NB4 (cell line): ENCODE measurements at places on chromosomes 12 and 14.

DNA sequence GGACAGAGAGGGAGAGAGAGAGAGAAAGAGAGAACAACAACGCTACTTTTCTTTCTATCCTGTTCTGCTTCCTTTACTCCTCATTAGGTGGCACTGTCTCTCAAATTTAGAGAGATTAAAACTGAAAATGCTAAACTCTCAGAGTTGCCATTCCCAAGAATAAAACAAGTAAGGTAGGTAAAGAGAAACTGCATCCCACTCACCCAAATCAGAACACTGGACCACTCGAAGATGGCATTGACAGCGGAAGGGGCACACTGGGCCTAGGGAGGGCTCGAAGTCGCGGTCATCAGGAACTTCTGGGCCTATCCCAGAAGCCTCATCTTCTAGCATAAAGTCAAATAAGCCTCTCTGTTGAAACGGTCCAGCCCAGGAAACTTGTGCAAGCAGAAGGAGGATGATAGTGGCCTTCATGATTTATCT is 4.5 kb downstream of the DCN start:
- DNase-seq, result peak; percentile 6

- peak; percentile 67 for DNase-seq
Measured at GRCh38 chr14:90674043-90674670, 142.1 kb downstream of the TTC7B start.

DNA sequence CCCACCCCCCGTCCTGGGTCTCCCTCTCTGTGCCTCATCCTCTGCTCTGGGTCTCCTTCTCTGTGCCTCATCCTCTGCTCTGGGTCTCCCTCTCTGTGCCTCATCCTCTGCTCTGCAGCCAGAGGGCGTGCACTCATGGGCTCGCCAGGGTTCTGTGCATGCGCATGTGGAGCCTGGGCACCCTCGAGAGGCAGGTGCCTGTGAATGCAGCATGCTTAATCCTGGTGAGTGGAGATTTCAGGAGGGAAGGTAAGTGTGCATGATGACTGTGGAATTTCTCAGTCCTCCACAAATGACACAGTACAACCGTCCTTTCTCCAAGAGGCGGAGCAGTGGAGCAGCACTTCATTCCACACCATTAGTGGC is 65.2 kb downstream of the EP400 start:
- DNase-seq, result no peak

- DNase-seq, result peak; percentile 95
Measured at GRCh38 chr12:6540181-6540877, 6.0 kb downstream of the GAPDH start.

DNA sequence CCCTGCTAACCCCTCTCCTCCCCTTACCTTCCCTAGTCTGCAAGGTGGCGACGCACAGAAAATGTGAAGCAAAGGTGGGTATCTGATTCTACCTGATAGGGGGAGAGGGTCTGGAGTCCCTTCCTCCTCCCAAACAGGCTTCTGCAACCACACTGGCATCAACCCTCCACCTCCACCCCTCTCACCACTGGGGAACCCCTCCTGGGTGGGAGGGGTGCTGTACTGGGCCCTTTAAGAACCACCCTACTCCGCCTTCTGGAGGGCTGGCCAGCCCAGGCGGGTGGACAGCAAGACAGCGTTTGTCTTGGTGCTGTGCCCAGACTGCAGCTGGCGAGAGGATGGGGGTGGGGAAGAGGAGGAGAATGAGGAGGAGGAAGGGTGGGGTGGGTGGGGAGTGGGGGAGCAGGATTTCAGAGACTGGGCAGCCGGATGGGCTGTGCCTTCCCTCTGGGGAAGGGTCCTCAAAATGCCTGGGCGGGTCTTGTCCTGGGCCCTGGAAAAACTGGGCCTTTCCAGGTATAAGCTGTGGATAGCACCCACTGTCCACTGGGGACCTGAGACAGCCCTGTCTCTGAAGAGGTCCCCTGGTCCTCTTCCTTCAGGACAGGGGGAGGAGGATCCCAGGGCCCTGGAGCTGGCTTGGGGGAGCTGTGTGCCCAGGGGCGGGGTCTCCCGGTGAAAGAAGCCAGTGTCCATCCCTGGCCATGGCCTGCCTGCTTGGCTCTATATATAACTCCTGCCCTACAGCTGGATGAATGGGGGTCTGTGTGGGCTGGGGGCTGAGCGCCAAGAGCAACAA is 2.8 kb downstream of the TNS2 start:
- DNase-seq, result no peak

GRCh38 chr14:98014851-98015615 is 1217.9 kb downstream of the VRK1 start:
- DNase-seq, result no peak

- peak; percentile 24 for DNase-seq
Measured at GRCh38 chr14:34098045-34098984, 147.4 kb upstream of the EGLN3 start.

GRCh38 chr12:89821896-89822295 is 113.3 kb upstream of the ATP2B1 start:
- DNase-seq, result no peak

GRCh38 chr14:62280366-62280765 is 518.1 kb downstream of the SNAPC1 start:
- no peak for DNase-seq

DNA sequence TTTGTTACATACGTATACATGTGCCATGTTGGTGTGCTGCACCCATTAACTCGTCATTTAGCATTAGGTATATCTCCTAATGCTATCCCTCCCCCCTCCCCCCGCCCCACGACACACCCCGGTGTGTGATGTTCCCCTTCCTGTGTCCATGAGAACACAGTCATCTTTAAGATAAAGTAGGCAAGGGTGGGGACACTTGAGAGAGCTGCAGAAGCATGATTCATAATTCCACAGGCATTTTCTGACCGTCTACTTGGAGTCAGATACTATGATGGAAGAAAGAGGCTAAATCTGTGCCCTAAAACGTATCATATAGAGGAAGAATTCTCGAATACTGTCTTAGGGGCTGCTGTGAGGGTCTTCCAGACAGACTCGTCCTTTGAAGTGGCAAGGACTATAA is 145.9 kb upstream of the VASH1 start:
- DNase-seq, result no peak

GRCh38 chr12:89370850-89371249 is 18.5 kb upstream of the DUSP6 start:
- DNase-seq, result peak; percentile 82

GRCh38 chr14:89702073-89702875 is 252.3 kb downstream of the EFCAB11 start:
- no peak for DNase-seq

- DNase-seq, result no peak
Measured at GRCh38 chr14:92934196-92935085, 11.5 kb downstream of the CHGA start.

- peak; percentile 43 for DNase-seq
Measured at GRCh38 chr12:47941871-47942613, 21.4 kb upstream of the TMEM106C start.

- no peak for DNase-seq
Measured at GRCh38 chr12:126361804-126362203, 1296.6 kb downstream of the AACS start.

DNA sequence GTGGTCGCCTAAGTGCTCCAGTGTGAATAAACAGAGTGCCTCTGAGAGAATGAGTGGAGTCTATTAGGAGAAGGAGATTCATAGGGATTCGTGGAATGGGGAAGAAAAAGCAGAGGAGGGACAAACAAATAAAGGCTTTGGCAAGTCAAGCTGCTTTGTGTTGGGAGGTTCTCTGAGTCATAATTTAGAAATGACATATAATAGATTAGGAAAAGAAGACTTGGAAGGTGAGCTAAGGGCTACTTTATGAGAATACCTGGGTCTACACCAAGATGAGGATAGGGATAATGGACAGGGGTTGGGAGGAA is 6.4 kb upstream of the NTN4 start:
- DNase-seq, result no peak

DNA sequence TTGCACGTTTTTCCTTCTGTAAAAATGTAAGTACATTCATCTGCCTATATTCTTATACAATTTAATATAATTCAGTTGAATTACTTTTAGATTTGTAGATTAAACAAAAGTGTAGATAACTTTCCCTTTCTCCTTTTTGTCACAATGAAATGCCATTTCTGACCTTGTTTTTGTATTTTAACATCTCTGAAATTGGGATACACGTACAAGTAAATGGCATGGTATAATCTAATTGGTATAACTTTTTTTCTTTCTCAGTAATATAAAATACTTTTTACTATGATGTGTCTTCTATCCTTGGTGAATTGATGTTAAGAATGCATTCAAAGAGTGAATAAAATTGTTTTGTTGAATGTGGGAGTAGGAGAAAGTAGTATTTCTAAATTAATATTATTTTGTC is 210.0 kb downstream of the ERC1 start:
- no peak for DNase-seq

GRCh38 chr12:7793211-7793610 is 4.0 kb downstream of the NANOG start:
- no peak for DNase-seq

GRCh38 chr14:103349982-103350381 is 15.9 kb downstream of the EIF5 start:
- DNase-seq, result no peak

- no peak for DNase-seq
Measured at GRCh38 chr14:42909659-42910058, 1303.0 kb downstream of the LRFN5 start.

GRCh38 chr12:131732996-131733615 is 22.2 kb downstream of the SFSWAP start:
- DNase-seq, result no peak

GRCh38 chr14:89241934-89242651 is 174.9 kb downstream of the FOXN3 start:
- no peak for DNase-seq

- DNase-seq, result peak; percentile 28
Measured at GRCh38 chr12:1279050-1279449, 288.0 kb downstream of the ERC1 start.

DNA sequence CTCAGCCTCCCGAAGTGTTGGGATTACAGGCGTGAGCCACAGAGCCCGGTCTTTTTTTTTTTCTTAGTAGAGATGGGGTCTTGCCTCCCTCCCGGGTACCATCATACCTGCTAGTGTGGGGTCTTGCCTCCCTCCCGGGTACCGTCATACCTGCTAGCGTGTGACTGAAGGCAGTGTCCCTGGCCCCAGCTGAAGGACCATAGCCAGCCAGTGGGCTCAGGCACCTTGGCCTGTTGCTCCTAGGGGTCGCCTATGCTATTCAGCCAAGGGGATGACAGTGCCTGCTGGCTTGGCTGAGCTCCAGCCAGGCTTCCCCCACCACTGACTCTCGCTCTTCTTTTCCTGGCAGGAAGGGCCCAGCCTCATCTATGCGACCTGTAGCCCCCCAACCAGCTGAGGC is 10.5 kb upstream of the BLTP3B start:
- DNase-seq, result no peak

DNA sequence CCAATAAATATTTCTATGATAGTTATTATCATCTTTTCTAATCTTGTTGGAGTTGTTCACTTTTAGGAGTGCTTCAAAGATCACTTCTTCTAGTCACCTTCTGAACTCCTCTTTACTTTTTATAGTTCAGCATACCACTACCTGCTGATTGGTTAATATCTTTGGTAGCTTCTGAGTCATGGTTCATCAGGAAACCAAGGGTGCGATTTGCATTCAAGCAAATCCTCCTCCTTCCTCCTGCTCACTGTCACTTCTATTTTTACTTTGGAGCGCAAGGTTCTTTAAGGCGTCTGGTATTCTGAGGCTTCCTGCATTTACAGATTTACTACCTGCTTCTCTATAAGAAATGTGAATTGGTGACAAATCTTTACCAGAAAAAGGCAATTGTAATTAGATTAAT is 24.0 kb downstream of the SYT1 start:
- DNase-seq, result peak; percentile 16

- no peak for DNase-seq
Measured at GRCh38 chr12:110972866-110973265, 52.5 kb upstream of the MYL2 start.

DNA sequence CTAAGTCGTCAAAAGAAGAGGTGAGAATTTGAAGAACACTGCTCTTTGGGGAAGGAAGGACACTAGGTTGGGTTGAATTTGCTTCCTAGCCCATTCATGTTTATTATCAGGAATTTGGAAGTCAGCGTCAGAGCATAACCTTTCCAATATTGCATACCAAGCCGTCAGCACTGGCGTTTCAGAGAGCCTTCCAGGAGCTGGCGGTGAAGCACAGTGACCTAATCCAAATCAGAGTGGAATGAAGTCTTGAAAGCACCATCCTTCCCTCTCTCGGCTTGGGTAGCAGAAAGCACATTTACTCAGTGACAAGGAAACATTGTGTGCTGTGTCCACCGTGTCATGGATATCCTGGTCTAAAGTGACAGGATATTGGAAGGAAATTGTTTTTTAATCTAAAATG is 240.3 kb upstream of the PELI2 start:
- DNase-seq, result no peak

- DNase-seq, result peak; percentile 24
Measured at GRCh38 chr12:100995771-100996170, 201.2 kb downstream of the ANO4 start.

GRCh38 chr12:96520767-96521166 is 31.4 kb downstream of the CFAP54 start:
- DNase-seq, result no peak

DNA sequence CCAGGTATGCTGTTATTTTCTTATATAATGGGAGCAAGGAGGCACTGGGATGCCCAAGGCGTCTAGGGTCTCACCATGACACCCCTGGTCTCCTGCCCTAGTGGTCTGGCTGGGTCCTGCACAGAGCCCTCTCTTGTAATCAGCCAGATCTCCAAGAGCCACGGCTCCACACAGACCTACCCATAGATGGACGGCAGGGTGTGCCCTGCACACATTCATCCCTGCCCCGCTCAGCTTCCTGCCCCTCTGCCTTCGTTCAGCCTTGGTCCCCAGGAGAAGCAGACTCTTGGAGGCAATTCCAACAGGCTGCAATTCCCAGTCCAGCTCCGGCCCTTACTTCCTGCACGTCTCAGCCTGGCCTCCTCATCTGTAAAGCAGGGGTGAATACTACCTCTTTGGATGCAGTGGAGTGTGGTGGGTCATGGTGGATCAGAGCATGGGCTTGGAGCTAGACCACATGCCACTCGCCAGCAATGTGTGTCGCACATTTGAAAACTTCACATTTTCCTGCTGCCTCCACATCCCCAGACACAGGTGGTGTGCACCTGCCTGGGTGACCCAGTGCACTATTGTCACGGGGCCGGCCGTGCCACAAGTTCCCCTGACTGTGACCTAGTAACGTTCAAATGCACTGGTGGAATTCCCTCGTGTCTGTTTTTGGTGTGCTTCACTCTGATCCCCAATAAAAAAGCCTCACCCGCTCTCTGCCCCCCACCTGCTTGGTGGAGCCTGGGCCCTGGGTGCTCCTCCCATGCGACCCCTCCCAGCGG is 171.1 kb upstream of the PRMT8 start:
- DNase-seq, result no peak

DNA sequence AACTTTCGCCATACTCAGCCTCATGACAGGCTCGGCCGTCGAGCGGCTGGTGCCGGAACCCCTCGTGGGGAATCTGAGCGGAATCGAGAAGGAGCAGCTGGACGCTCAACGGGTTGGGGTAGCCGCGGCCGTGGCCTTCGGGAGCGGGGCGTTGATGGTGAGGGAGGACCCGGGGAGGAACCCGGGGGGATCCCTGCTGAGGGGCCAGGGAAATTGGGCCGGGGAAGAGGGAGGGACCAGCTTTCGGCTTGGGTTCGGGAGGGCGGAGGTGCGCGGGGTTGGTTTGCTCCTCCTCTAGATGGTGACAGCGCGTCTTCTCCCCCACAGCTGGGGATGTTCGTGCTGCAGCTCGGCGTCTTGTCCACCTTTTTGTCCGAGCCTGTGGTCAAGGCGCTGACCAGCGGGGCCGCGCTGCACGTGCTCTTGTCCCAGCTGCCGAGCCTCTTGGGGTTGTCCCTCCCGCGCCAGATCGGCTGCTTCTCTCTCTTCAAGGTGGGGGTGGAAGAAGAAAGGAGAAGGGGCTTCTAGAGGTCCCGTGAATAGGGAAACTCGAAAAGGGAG is 9.8 kb downstream of the ARHGEF25 start:
- DNase-seq, result peak; percentile 41

GRCh38 chr14:74793506-74794155 is 30.5 kb downstream of the YLPM1 start:
- peak; percentile 8 for DNase-seq
